ENCODE measurements at places on chromosomes 7 and 10.

GRCh38 chr10:111076191-111076681, 593 bp upstream of the ADRA2A start:
- DNase-seq: no peak

- DNase-seq: no peak
These were observed 43.9 kb downstream of the DKK1 start for GRCh38 chr10:52357971-52358370.

- DNase-seq: no peak
These were observed 1203.3 kb upstream of the CELF2 start for GRCh38 chr10:9814285-9814864.

GRCh38 chr10:31073996-31074721, 42.5 kb upstream of the ZNF438 start:
- DNase-seq: no peak

- DNase-seq: no peak
These were observed 282.8 kb downstream of the ARHGAP12 start for GRCh38 chr10:31645786-31646185.

DNA sequence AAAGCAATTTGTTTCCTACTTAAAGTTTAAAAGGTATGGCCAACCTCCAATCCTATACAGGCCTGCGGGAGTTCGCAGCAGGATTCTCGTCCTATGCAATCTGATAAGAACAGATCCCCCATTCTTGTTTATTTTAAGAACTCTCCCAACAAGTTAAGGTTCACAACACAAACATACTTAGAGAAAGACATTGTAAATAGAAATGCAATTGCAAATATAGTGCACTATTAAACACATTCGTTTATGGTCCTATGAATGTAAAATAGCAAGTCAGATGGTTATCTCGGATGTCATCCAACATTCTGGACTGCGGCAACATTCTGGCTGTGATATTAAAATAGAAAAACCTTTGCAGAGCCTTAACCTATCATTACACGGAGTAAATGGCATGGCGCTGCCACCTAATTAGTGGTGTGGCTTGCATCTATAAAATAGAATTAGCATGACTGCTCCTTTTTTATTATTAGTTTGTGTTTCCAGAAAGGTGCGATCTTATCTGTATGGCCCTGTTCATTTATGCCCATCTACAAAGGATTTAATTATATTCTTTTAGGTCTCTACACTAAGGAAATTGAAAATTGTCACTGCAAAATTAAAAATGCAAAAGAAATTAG, 37.0 kb downstream of the BEND7 start:
- DNase-seq: no peak

- DNase-seq: no peak
These were observed 102.7 kb downstream of the CUBN start for GRCh38 chr10:17026686-17027485.

Measured in AG04450 (cell line).